ENCODE measurements at places on chromosomes 3 and 15.

- no peaks in the 10 kb centered on the region for H3K27me3 ChIP-seq
- H3K27ac ChIP-seq, result no peak overlapping the region
- H3K4me3 ChIP-seq, result no peak overlapping the region
- H3K4me1 ChIP-seq, result peaks cover 51% of the 10 kb centered on the region
- DNase-seq, result no peak
Measured at GRCh38 chr3:99866261-99866761, 48.6 kb downstream of the CMSS1 start.

- peaks cover 10% of the 10 kb centered on the region for H3K4me1 ChIP-seq
- H3K27me3 ChIP-seq, result no peaks in the 10 kb centered on the region
- DNase-seq, result no peak
- no peak overlapping the region for H3K27ac ChIP-seq
Measured at GRCh38 chr3:12231431-12231830, 57.4 kb upstream of the PPARG start.

DNA sequence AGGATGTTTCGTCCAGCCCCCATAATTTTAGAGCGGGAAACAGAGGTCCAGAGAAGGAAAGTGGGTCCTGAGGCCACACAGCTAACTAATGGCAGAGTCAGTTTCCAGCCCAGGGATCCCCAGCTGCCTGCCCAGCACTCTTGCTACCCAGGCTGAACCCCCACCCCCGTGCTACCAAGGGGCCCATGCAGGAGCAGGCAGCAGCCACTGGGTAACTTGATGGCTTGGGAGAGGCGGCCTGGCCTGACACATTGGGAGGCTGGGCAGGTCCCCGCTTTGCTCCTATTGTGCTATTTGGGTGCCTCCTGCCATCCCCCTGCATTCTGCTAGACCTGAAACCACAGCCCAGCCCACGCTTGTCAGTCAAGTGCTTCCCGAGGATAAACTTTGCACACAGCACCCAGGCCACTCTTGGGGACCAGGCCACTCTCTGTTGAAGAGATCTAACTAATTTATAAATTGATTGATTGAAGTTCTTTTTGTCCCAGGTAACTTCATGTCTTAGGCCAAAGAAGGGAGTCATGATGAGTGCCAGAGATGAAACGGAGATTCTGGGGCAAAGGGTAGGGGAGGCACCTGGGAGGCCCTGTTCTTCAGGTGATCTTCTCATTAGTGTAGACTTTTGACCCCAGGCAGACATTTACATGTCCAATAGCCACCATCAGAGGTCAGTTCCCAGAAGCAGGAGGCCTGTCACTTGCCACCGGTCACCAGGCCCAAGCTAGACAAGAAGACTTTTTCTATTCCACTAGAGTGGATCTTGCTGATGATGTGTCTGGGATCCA, 7.0 kb downstream of the PAK6 start:
- H3K27ac ChIP-seq, result no peak overlapping the region
- H3K27me3 ChIP-seq, result no peaks in the 10 kb centered on the region
- no peaks in the 10 kb centered on the region for H3K36me3 ChIP-seq

- no peaks in the 10 kb centered on the region for H3K4me1 ChIP-seq
- H3K4me3 ChIP-seq, result no peak overlapping the region
- no peak overlapping the region for H3K27ac ChIP-seq
- no peaks in the 10 kb centered on the region for H3K36me3 ChIP-seq
Measured at GRCh38 chr3:102441832-102442231, 7.0 kb downstream of the ZPLD1 start.

DNA sequence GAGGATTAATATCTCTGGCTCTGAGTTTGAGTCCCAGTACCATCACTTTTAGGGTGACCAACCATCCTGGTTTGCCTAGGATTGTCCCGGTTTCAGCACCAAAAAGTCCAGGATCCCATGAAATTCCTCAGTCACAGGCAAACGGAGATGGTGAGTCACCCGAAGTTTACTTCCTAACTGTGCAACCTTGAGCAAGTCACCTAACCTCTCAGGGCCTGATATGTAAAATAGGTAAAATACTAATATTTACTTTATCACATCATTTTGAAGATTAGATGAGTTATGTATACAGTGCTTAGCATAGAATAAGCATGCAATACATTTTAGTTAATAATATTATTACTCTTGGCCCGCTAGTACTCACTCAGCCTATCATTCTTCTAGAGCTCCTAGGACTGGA, 91.1 kb upstream of the KCNMB2 start:
- no peaks in the 10 kb centered on the region for H3K36me3 ChIP-seq
- no peaks in the 10 kb centered on the region for H3K4me1 ChIP-seq
- H3K27me3 ChIP-seq, result no peaks in the 10 kb centered on the region

GRCh38 chr3:126487151-126487771, 11.6 kb upstream of the ZXDC start:
- H3K27ac ChIP-seq, result no peak overlapping the region
- no peaks in the 10 kb centered on the region for H3K27me3 ChIP-seq
- H3K36me3 ChIP-seq, result no peaks in the 10 kb centered on the region
- no peak overlapping the region for H3K4me3 ChIP-seq

DNA sequence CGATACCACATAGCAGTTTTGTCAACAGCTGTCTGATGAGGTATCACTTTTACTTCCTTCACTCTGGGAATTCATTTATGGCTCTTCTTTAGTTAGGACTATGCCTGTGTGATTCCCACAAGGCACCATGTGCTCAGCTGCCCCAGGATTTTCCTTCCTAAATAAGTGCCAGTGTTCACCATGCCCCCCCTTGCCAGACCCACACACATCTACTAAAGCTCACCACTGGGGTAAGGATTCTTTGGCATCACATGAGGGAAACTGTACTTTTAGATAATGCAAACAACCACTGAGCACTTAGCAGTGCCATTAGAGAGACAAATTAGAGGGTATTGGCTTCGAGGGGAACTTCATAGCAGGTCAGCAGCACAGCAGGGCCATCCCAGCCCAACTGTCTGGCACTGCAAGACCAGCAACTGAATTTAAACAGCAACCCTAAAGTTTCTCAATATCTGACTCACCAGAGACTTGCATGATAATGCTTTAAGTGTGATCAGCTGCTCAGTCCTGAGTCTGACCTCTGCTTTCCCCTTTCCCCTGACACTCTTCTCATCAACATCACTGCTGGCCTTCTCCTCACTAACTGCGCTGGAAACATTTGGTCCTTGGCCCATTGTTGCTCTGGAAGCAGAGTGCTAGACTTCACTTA, 114.3 kb downstream of the STAC start:
- H3K4me1 ChIP-seq, result peaks cover 5% of the 10 kb centered on the region
- no peaks in the 10 kb centered on the region for H3K36me3 ChIP-seq
- no peak overlapping the region for H3K4me3 ChIP-seq
- DNase-seq, result peak; percentile 13
- H3K27ac ChIP-seq, result no peak overlapping the region

GRCh38 chr3:195268576-195269309, 2.2 kb downstream of the XXYLT1 start:
- no peak overlapping the region for H3K4me3 ChIP-seq
- peaks cover 6% of the 10 kb centered on the region for H3K36me3 ChIP-seq
- H3K27ac ChIP-seq, result no peak overlapping the region
- DNase-seq, result no peak

GRCh38 chr3:183808355-183808754, 17.0 kb downstream of the MAP6D1 start:
- H3K4me1 ChIP-seq, result no peaks in the 10 kb centered on the region
- no peak overlapping the region for H3K4me3 ChIP-seq
- DNase-seq, result no peak
- no peaks in the 10 kb centered on the region for H3K36me3 ChIP-seq
- H3K27ac ChIP-seq, result no peak overlapping the region

DNA sequence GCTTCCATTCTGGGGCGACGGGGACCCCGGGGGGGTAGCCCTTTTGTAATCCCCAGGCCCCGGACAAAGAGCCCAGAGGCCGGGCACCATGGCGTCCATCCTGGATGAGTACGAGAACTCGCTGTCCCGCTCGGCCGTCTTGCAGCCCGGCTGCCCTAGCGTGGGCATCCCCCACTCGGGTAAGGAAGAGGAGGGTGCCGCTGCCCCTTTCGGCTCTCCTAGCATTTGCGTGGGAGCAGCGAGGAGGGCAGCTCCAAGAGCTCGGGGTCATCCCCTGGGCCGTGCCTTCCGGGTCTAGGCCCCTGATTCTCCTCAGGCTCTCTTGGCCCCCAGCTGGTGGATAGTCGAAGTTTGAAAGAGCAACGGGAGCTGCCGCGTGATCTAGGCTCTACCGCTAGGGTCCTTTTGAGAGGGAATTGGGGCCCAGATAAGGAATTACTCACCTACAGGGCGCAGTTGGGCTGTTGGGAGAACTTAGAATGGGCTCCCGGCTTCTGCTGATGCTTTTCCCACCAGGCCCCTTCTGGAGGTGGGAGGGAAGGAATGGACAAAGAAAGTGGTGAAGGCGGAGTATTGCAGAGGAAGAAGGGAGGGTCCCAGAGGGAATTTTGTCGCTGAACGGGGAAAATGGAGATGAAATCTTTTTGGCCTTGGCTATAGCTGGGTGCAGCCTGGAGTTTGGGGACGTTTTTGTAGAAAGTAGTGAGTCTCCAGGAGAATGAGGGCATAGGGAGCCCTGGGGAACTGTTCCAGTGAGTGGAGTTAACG, 615 bp downstream of the VPS18 start:
- H3K36me3 ChIP-seq, result peaks cover 37% of the 10 kb centered on the region
- H3K27me3 ChIP-seq, result no peaks in the 10 kb centered on the region
- no peaks in the 10 kb centered on the region for H3K4me1 ChIP-seq

- no peak overlapping the region for H3K4me3 ChIP-seq
- no peaks in the 10 kb centered on the region for H3K36me3 ChIP-seq
- no peaks in the 10 kb centered on the region for H3K27me3 ChIP-seq
- H3K4me1 ChIP-seq, result peaks cover 13% of the 10 kb centered on the region
Measured at GRCh38 chr3:184596886-184597575, 35.4 kb downstream of the EPHB3 start.

DNA sequence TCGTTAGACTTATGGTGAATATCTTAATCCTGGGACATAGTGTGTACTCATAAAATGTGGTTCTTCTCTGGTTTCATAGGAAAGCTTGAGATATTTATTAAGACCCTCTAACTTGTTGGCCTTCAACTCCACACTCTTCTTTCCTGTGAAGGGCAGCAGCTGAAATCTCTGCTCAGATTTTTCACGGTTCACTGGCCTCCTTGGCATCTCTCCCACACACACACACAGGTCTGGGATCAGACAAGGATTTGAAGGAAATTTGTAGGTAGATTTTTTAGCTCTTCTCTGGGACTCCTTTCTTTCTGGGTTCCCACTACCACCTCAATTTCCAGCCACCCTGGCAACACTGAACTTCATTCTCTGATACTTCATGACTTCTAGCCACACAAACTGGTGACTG, 70.2 kb downstream of the MYRIP start:
- no peak overlapping the region for H3K4me3 ChIP-seq
- no peaks in the 10 kb centered on the region for H3K36me3 ChIP-seq
- no peaks in the 10 kb centered on the region for H3K4me1 ChIP-seq

DNA sequence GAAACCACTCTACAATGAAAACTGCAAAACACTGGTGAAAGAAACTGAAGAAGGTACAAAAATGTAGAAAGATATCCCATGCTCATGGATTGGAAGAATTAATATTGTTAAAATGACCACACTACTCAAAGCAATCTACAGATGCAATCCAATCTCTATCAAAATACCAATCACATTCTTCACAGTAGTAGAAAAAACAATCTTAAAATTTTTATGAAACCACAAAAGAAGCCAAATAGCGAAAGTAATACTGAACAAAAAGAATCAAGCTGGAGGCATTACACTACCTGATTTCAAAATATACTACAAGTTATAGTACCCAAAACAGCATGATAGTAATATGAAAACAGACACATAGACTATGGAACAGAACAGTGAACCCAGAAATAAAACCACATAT, 36.9 kb downstream of the TXNRD3 start:
- no peaks in the 10 kb centered on the region for H3K4me1 ChIP-seq
- H3K4me3 ChIP-seq, result no peak overlapping the region
- H3K27me3 ChIP-seq, result no peaks in the 10 kb centered on the region
- H3K36me3 ChIP-seq, result no peaks in the 10 kb centered on the region
- no peak for DNase-seq
